Activated naive CD8-positive, alpha-beta T cell treated with anti-CD3 and anti-CD28 coated beads, Interleukin-2, amount 10 ng/mL, durations not matched to agents 7 days and 5 days (primary cell): ENCODE measurements at places on chromosomes 3 and 15. TPM values are rescaled to one million over a fixed set of nuclear protein-coding genes. Genes with fewer than 3 reads are reported as not detected.

GRCh38 chr15:78396976-78397375, 41.0 kb upstream of the IREB2 start:
- no peak for DNase-seq

GRCh38 chr3:127193775-127194174, 844 bp downstream of the PRR23E start:
- DNase-seq = no peak

GRCh38 chr3:69241769-69242168, 119.4 kb upstream of the LMOD3 start:
- no peak for DNase-seq

- DNase-seq = no peak
Measured at GRCh38 chr3:87101861-87102625, 111.1 kb upstream of the VGLL3 start.

The GATM gene
- 2.9 TPM for total RNA-seq

DNA sequence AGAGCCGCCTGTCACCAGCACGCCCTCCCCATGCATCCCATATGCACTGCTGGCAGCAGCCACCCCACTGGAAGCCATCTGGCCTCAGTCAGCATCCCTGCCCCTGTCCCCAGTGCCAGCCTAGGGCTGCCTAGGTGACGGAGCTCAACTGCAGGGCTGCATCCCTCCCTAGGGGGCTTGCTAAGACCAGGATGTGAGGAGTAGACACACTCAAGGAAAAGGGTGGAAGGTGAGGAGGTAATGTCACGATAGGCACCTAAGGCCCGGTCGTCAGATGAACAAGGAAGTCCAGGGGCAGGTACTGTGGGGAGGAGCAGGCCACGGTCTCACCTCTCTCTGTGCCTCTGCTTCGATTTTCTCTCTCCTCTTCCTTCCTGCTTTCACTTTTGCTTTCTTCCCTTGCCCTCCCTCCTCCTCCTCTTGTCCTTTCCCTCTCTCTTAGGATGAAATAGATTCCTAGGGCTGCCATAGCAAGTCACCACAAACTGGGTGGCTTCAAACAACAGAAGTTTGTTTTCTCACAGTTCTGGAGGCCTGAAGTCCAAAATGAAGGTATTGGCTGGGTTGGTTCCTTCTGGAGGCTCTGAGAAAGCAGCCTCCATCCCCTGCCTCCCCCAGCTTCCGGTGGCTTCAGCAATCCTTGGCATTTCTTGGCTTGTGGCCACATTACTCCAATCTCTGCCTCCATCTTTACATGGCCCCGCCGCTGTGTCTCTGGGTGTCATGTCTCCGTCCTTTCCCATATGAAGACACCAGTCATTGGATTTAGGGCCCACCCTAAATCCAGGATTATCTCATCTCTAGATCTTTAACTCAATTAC, 298.3 kb downstream of the SHQ1 start:
- peak; percentile 54 for DNase-seq

The ISY1 gene
- 52.1 TPM for total RNA-seq

DNA sequence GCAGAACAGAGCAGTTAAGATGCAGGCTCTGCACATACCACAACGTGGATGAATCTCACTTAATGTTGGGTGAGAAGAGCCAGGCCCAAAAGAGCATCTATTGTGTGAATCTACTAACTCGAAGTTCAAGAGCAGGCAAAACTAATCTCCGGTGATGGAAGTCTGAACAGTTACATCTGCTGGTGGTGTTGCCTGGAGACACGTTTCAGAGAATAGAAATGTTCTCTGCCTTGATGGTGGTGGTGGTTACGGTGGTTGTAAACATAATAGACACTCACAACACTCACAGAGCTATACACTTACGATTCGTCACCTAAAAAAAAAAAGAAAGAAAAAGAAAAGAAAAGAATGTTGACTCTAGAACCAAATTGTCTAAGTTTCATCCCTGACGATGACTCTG, 86.8 kb downstream of the LIPC start:
- no peak for DNase-seq

The KLHL40 gene
- not detected for total RNA-seq

The PTPN9 gene
- 37.5 TPM for total RNA-seq

- no peak for DNase-seq
Measured at GRCh38 chr3:172126741-172127140, 87.4 kb downstream of the FNDC3B start.

GRCh38 chr3:94520364-94520763, 457.5 kb downstream of the NSUN3 start:
- no peak for DNase-seq

The NPAP1 gene
- total RNA-seq = not detected

GRCh38 chr3:22121068-22121701, 370.2 kb upstream of the ZNF385D start:
- DNase-seq = no peak

The DAZL gene
- not detected for total RNA-seq

The ARGFX gene
- total RNA-seq = not detected

The FRMD5 gene
- not detected for total RNA-seq

- DNase-seq = no peak
Measured at GRCh38 chr3:134938029-134938525, 143.0 kb downstream of the EPHB1 start.

The CILP gene
- 0.17 TPM for total RNA-seq

The IL16 gene
- 284 TPM for total RNA-seq
